Ecto neural progenitor cell (in vitro differentiated cells): ENCODE measurements at places on chromosomes 4 and X.
A peak's percentile ranks its signal among the peaks of the same experiment; 100 is the strongest.

- DNase-seq: no peak
These were observed 48.5 kb downstream of the MAMLD1 start for GRCh38 chrX:150411656-150412055.

- DNase-seq: no peak
These were observed 17.6 kb downstream of the PDLIM5 start for GRCh38 chr4:94469221-94469784.

DNA sequence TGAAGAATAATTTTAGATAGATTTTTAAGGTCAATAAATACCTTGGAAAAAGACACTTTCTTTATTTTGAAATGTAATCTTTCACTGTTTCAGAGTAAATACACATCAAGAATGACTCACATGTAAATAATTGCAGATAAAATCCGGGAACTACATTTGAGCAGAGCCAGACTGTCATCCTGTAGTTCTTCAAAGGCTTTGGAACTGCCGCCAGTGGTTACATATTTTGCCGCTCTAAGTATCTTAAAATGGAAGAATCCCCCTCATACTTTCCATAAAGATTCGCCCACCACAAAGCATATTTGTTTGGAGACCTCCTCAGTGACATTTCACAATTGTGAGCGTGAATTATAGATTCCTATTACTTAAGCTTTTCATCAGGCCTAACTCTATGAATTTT is 607.8 kb upstream of the ZFP42 start:
- no peak for DNase-seq

GRCh38 chrX:2370456-2370855 is 130.3 kb downstream of the DHRSX start:
- DNase-seq: no peak

GRCh38 chr4:81574991-81575390 is 103.3 kb upstream of the RASGEF1B start:
- no peak for DNase-seq

- DNase-seq: no peak
These were observed 14.1 kb downstream of the ACSL1 start for GRCh38 chr4:184811526-184812198.

- no peak for DNase-seq
These were observed 465.4 kb upstream of the GRID2 start for GRCh38 chr4:91838181-91838861.

DNA sequence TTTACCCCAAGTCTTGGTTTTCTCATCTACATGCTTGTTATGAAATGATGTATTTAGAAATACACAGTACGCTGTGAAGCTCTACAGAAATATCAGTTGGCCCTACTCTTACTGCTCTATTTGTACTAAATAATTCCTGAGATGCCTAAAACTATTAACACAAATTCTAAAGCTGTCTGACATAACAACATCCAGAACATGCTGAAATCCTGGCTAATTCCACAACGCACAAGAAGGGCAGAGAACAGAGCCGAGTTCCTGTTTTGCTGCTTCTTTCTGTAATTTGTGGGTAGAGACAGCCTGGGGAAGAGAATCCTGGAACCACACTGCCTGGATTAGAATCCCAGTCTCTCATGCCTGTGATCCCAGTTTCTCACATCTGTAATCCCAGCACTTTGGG is 59.0 kb downstream of the ZNF827 start:
- DNase-seq: no peak

DNA sequence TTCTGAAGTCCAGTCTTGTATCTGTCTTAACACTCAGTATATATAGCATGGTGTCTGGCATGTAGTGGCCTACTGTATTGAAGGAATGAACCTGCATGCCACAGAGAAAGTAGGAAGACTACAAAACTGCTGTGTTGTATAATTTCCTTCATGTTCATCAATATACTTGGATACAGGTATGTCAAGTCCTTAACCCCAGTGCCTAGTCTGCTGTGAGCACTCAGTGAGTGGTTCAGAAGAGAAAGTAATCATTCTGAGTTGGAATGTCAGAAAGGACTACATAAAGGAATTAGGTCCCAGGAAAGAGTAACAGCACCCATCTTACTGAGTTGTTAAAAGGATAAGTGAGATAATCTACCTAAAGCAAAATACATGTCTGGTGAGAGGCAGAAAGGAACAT is 32.0 kb downstream of the ABCE1 start:
- no peak for DNase-seq

- DNase-seq: no peak
These were observed 410.9 kb downstream of the PCDH10 start for GRCh38 chr4:133559987-133560386.

GRCh38 chr4:77820649-77821561 is 1.7 kb upstream of the CNOT6L start:
- no peak for DNase-seq

- DNase-seq: no peak
These were observed 114.5 kb upstream of the PAQR3 start for GRCh38 chr4:79053754-79054153.

DNA sequence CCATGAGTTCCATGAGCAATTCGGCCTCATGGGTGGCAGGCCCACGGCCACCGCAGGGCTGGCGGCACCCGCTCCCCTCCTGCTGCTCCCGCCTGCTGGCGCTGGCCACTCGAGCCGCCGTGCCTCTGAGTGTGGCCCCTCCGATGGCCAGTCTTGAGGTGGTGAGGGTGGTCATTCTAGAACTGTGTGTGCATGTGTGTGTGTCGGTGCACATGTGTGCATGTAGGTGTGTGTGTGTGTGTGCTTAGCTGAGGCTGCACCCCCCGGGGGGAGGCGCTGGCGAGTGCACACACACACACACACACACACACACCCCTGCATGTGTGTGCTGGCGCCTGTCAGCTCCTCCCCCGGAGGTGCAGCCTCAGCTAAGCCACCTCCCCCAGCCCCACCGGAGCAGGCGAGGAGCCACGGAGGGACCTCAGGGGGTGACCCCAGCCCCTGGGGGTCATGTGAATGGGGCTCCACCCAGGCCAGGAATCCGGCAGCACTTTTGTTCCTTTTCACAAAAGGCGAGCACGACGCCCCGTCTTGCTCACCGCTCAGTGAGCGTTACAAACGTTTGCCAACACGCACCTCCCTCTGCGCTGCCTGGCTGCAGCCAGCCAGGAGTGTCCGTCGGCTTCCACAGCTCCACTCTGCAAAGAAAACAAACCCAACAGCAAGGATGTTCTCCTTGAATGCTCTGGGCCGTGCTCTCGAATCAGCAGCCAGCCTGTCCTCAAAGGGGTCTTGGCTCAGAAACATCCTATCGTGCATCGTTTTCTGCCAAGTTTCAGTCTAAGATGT is 29.9 kb downstream of the FGFRL1 start:
- DNase-seq: peak; percentile 79

DNA sequence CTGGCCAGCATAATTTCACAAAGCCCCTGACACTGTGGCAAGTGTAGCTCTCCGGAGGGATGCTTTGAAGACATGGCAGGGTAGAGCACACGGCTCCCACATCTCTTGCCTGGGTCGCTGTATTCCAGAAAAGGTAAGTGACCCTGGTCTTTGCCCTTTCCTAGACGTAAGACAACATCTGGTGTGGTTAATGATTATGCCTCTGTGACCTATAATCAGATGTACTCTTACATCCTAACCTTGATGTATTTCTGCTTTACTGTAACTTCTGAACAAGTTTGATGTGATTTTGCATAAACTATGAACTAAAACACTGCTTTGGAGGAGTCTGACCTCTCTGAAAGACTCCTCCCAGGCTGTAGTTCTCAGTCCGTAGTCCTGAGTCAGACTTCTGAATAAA is 59.1 kb upstream of the ACSL1 start:
- DNase-seq: no peak

GRCh38 chr4:174198396-174198795 is 85.1 kb downstream of the FBXO8 start:
- DNase-seq: no peak

DNA sequence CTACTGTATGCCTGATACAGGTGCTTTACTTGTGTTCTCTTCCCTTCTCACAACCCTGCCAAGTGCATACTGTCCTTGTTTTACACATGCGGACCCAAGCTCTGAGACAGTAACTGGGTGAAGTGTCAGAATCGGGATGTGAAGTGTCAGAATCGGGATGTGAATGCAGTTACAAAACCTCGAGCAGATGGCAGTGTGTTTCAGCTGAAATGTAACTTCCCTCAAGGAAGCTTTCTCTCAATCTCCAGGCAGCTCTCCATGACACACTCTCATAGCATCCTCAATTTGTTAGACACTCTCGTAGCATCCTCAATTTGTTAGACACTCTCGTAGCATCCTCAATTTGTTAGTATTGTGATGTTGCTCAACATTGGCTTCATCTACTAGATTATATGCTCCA is 1.1 kb upstream of the HPSE start:
- no peak for DNase-seq

- DNase-seq: no peak
These were observed 28.9 kb upstream of the BTC start for GRCh38 chr4:74823194-74823593.

GRCh38 chr4:161148051-161148450 is 1015.7 kb downstream of the FSTL5 start:
- DNase-seq: no peak
